ENCODE measurements at places on chromosomes 5 and 9. TPM values are rescaled to one million over a fixed set of nuclear protein-coding genes. Genes with fewer than 3 reads are reported as not detected.

DNA sequence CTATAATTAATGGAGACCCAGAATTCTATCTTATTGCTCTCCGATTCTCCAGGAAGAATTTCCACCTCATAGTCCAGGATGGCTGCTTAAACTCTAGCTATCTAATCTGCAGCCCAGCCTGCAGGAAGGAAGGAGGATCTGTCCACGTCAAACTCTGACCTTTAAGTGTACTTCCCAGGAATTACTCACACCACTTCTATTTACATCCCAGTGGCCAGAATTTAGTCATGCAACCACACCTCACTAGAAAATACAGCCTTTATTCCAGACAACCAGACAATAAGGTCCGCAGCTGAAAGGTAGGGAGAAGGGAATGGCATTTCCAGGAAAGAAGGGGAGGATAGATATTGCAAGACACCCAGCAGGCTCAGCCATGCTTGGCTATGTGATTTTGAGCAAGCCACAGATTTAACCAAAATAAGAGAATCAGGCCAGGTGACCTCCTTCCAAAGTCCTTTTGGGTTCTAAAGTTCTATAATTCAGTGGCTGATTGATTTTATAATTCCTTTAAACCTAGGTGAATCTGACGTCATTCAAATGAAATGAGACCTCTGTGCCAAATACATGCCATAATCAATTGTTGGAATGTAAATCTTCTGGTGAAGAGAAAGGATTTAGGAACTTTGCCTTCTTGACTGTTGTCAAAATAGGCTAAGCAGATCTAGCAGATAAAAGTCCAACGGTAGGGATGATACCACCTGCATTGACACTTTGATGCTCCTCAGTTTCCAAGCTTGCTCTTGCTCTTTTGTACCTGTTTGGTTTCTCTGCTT, 3.7 kb upstream of the DENND1A start:
- H3K27me3 ChIP-seq, result peaks cover 28% of the 10 kb centered on the region
- no peak overlapping the region for H3K4me3 ChIP-seq
- no peaks in the 10 kb centered on the region for H3K36me3 ChIP-seq
- H3K27ac ChIP-seq, result no peak overlapping the region

The IQGAP2 gene
- total RNA-seq, result 43.5 TPM

DNA sequence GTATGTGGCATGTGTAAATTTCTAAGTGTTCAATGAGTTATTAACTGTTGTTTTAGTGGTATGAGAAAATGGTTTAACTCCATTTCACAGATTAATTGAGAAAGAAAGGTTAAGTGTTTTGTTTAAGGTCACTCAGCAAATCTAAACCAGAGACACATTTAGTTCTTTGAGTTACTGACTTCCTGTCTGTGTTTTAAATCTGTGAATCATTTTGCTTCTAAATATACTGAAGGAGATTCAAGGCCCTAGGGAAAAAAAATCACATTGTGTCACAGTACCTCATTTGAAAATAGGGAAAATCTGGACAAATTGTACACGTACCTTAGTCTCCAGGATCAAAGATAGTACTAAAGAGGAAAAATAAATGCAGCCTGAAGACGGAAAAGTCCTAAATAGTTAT, 368.2 kb downstream of the TMEM161B start:
- no peaks in the 10 kb centered on the region for H3K4me1 ChIP-seq
- H3K4me3 ChIP-seq, result no peak overlapping the region
- DNase-seq, result no peak
- H3K36me3 ChIP-seq, result no peaks in the 10 kb centered on the region
- H3K27ac ChIP-seq, result no peak overlapping the region

The DDX4 gene
- not detected for total RNA-seq

DNA sequence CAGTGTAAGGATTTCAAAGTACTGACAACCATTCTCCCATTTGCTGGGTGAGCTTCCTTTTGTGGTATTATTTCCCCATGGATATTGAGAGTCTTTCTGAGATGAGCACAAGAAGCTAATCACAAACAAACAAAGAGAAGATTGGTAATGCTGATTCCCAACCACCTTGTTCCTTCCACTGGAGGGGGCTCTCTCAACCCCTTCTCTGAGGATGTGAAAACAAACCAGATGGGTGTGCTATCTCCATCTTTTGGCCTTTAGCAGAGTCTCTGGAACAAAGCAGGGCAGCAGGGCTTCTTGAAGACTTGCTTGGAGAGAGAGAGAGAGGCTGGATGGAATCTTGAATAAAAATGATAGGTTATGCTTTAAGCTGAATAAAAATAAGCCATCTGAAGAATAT, 576.7 kb upstream of the ZNF462 start:
- H3K27ac ChIP-seq, result no peak overlapping the region
- DNase-seq, result no peak
- H3K27me3 ChIP-seq, result no peaks in the 10 kb centered on the region
- H3K4me1 ChIP-seq, result no peaks in the 10 kb centered on the region
- no peaks in the 10 kb centered on the region for H3K36me3 ChIP-seq
- no peak overlapping the region for H3K4me3 ChIP-seq

DNA sequence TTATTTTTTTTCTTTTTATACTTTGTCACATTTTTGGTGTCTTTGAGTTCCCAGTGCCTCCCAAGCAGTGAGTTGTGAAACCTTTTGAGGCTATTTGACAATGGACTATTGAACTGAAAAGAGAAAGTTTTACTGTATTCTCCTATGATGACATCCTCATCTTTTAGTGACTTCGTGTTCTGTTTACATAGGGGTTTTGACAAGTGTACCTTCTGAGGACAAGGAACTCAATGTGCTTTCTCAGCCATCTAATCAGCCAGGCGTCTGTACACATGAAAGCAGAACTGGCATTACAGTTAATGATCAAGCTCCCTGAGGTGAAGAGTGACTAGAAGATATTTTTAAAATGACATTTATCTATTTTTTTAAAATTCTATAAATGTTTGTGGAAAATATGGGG, 175.5 kb downstream of the ANXA1 start:
- no peaks in the 10 kb centered on the region for H3K27me3 ChIP-seq
- no peaks in the 10 kb centered on the region for H3K36me3 ChIP-seq
- H3K27ac ChIP-seq, result no peak overlapping the region
- no peaks in the 10 kb centered on the region for H3K4me1 ChIP-seq

The RAB24 gene
- total RNA-seq, result 19.7 TPM

The PFN3 gene
- not detected for total RNA-seq

The PPP2CA gene
- 181 TPM for total RNA-seq

The BTNL9 gene
- total RNA-seq, result not detected

GRCh38 chr9:134980516-134980915, 62.8 kb upstream of the FCN1 start:
- H3K27me3 ChIP-seq, result no peaks in the 10 kb centered on the region
- H3K4me1 ChIP-seq, result no peaks in the 10 kb centered on the region
- no peak for DNase-seq
- H3K36me3 ChIP-seq, result no peaks in the 10 kb centered on the region

The LEAP2 gene
- total RNA-seq, result 3.9 TPM
